ENCODE measurements at places on chromosomes 2 and 18. TPM values are rescaled to one million over a fixed set of nuclear protein-coding genes. Genes with fewer than 3 reads are reported as not detected.

The TMEM17 gene
- total RNA-seq = 2.4 TPM

The SNTG2 gene
- total RNA-seq = 5.5 TPM

The ATP8B1 gene
- total RNA-seq = 0.15 TPM

DNA sequence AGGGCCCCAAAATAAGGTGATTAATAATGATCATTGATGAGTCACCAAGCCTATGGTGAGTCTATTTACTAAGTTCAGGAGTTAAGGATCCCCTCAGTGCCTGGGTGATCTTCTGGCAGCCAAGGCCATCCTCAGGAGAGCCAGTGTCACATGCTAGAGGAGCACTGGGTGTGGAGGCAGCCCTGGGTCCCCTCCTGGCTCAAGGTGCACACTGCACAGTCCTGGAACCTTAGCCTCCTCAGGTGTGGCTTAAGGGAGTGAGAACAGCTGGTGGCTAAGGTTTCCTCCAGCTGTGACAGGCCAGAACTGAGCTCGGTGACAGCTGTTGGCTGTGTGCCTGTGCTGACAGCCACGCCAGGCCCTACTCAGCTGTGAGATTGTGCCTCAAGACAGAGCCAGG lies 52.1 kb upstream of the ACAA2 start:
- H3K4me3 ChIP-seq = no peak overlapping the region
- no peak for DNase-seq
- no peaks in the 10 kb centered on the region for H3K27me3 ChIP-seq
- no peaks in the 10 kb centered on the region for H3K36me3 ChIP-seq

- H3K27ac ChIP-seq = no peak overlapping the region
- H3K4me1 ChIP-seq = peaks cover 15% of the 10 kb centered on the region
- H3K27me3 ChIP-seq = no peaks in the 10 kb centered on the region
- H3K36me3 ChIP-seq = no peaks in the 10 kb centered on the region
- DNase-seq = peak; percentile 18
Observed at GRCh38 chr2:216665242-216665641, 30.1 kb downstream of the IGFBP5 start.

- H3K27ac ChIP-seq = no peak overlapping the region
- H3K27me3 ChIP-seq = no peaks in the 10 kb centered on the region
- no peaks in the 10 kb centered on the region for H3K4me1 ChIP-seq
- H3K4me3 ChIP-seq = no peak overlapping the region
- DNase-seq = no peak
- H3K36me3 ChIP-seq = no peaks in the 10 kb centered on the region
Observed at GRCh38 chr2:26024260-26024659, 9.6 kb upstream of the RAB10 start.

DNA sequence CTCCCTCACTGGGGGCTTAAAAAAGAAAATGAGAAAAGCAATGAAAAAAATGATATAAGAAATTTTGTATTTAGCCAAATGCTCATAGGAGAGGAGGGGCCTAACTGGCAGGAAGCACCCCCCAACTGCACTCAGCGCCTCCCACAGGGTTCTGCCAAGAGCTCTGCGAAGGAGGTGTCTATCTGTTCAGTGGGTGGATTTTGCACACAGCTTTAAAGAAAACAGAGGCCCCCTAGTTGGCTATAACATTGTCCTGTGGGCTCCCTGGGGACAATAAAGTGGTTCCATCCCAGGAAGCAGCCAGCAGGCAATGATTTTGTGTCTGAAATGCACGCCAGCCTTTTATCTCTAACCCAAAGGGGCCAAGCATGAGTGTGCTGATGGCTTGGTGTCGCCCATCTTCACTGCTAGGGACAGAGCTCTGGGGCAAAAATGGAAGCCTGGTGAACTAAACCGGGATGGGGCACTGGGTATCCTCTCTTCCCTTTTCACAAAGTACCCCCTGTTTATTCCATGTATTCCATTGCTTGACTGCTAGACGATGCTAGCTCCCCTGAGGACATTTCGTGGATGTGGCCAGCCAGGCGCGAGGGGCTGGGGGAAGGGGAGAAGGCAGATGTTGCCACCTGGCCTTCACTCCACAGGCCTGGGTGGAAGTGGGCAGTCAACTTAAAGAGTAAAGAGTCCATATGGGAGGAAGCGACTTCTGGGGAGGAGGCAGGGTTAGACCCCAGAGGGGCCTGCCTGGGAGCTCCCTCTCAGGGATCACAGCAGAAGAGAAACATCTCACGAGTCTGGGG lies 205.7 kb downstream of the CYP26B1 start:
- H3K27me3 ChIP-seq = no peaks in the 10 kb centered on the region
- no peak overlapping the region for H3K4me3 ChIP-seq
- peaks cover 14% of the 10 kb centered on the region for H3K4me1 ChIP-seq
